ENCODE measurements at places on chromosomes 5 and 9.

- no peak for DNase-seq
Measured at GRCh38 chr5:43412156-43412555, at the start of gene CCL28. Gene CCL28 (minus strand): TSS chr5:43412391. CDS start chr5:43412316, 75 bp downstream.

- no peak for DNase-seq
Measured at GRCh38 chr5:116702776-116703175, 128.2 kb upstream of the SEMA6A start.

DNA sequence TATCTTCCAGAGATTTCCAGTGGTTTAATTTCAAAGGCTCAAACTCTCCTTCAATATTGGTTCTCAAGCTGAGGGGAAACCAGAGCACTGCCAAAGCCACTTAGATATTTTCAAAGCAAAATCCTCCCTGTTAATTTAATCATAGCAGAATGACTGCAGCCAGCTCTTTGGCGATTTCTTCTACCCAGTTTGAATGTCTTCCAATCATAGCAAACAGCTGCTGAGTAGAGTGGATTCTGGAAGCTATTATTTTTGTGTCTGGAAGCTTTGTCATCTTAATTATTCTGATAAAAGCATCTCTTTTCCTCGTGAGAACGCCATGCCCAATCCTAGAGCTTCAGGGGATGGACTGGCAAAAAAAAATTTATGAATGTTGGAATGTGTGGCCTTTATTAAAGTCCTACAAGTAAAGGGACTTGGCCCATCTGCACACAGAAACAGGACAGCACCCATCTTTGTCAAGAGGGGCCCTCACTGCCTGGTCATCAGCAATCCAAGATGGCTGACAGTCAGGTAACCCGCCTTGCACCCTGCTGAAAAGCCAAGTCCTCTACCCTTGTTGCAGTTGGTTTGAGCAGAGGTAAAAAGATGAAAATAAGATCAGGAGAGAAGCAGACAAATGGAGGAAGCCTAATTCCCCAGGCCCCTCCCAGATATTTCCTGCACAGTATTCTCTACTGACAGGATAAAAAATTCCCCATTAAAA lies 125.1 kb downstream of the SUSD1 start:
- no peak for DNase-seq

DNA sequence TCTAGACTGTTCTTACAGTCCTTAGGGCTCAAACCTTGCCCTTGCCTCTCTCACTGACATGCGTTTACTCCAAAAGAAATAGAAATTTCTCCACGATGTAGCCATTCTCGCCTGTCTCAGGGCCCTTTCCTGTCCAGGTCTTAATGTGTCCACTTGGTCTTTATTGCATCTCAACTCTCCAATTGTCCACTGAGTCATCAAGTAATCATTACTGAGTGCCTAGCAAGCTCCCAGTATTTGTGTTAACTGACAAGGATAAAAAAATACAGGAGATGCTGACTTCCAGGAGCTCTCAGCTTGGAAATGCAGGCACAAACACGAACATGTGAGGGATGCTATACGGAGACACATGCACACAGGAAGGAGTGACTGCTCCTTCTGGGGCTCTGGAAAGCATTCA lies 147.3 kb downstream of the ARSB start:
- DNase-seq: no peak

DNA sequence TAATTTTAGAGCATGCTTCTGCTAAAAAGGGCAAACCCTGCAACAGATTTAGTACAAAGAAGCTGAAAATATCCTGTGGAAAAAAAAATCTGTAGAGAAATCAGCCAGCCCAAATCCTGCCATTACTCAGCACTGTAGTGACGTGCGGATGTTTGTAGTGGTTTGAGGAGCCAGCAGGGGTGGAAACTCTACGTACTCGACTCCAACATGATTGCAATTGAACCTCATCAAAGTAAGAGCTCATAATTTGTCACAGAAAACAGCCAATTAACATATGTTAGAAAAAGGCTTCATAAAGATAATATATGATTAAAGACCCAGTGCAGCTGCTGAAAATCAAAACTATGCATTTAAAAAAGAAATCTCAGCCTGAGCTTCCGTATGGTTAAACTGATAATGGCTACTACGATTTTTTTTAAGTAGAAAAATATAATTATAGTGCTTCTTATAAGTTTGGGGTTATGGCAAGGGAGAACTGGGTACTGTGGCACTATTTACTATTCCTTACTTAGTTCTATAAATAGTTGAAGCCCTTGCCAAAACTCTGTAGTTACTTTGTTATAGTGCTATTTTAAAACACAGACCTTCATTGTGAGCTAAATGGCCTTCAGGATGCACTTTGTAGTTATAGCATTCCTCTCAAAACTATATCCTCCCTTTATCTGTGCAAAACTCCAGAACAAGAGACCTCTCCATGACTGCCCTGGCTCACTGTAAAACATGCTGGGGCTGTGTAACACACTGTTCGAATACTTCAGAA lies 49.4 kb downstream of the MEF2C start:
- peak; percentile 31 for DNase-seq

DNA sequence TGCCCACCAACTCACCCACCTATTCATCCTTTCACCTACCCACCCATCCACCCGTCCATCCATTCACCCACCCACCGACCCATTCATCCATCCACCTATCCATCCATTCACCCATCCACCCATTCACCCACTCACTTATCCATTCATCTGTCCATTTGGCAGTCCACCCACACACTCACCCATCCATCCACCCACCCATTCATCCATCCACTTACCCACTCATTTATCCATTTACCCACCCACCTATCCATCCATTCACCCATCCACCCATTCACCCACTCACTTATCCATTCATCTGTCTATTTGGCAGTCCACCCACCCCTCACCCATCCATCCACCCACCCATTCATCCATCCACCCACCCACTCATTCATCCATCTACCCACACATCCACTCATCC lies 278.1 kb upstream of the IRX4 start:
- DNase-seq: no peak

GRCh38 chr5:66704790-66705425 lies 108.7 kb downstream of the MAST4 start:
- no peak for DNase-seq

GRCh38 chr5:114174131-114174530 lies 187.7 kb upstream of the KCNN2 start:
- DNase-seq: no peak

- no peak for DNase-seq
Measured at GRCh38 chr5:134510970-134511795, 14.3 kb upstream of the JADE2 start.

- no peak for DNase-seq
Measured at GRCh38 chr9:21995666-21996398, 1.2 kb downstream of the CDKN2B-AS1 start.

- no peak for DNase-seq
Measured at GRCh38 chr9:133991964-133992779, at the start of gene VAV2. Gene VAV2 (minus strand): TSS chr9:133992324. CDS start chr9:133992278, 46 bp downstream.

GRCh38 chr5:74095871-74096270 lies 469.9 kb downstream of the ARHGEF28 start:
- no peak for DNase-seq

DNA sequence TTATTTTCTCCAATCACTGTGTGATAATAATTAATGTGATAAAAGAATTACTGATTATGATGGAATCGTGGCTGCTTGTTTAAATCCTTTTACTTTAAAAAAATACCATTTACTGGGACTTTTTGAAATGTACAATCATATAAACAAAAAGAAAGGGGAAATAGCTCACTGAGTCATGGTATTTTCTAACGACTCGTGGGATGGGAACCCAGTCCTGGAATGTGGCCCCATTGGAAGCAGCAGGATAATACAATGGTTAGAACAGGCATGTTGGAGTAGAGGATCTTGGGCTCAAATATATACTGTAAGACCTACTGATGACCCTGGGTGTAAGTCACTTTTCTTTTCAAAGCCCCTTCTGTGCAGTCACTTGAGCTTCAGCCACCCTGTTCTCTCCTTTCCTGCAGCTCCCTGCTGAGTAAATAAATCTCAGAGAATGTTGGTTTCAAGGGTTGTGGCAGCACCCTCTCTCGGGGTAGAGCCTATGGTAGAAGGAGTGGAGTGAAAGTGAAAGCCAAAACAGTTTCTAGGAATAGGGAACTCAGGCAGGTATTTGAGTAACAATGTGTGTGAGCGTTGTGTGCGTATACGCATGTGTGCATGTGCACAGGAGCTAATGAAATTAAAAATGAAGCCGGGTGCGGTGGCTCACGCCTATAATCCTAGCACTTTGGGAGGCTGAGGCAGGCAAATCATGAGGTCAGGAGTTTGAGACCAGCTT lies 40.8 kb upstream of the LARP1 start:
- DNase-seq: no peak

DNA sequence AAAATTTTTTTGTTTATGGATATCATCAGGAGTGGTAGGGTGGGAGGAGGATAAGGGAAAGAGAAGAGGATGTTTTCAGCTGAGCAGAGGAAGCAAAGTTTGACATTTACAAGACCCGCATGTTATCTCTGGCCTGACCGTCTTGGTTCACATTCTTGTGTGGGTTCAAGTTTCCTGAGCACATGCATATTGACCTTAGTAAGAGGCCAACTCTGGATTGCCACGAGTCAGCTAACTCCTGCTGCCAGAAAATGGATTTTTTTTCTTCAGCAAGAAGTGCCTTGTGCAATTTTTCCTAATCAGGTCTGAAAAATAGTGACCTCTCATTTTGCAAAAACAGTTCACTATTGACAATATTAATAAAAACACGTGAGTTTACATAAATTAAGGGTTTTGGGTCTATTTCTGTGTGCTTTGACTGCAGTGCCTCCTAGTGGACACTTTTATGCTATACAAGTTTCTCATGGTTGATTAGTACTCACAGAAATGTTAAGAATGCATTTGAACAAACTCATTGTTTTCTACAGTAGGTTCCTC lies 27.1 kb upstream of the BASP1 start:
- DNase-seq: peak; percentile 29

DNA sequence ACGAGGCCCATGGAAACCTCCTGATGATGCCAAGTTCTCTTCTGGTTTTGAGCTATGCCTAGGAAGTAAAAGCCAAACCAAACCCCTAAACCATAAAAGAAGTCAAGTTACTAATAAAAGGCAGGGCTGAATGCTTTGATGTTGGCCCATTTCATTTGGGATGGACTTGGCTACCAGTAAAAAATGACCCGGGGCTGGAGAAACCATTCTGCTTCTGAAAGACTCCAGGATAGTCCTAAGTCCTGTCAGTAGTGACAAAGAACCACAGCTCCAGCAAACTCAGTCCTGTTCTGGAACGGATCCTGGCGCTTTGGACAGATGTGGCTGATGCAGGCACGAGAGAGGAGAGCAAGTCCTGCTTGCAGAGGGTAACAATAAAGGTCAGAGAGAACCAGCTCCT lies 68.6 kb downstream of the SH3PXD2B start:
- DNase-seq: no peak

GRCh38 chr9:77649109-77649812 lies 1.1 kb upstream of the GNA14 start:
- DNase-seq: no peak

DNA sequence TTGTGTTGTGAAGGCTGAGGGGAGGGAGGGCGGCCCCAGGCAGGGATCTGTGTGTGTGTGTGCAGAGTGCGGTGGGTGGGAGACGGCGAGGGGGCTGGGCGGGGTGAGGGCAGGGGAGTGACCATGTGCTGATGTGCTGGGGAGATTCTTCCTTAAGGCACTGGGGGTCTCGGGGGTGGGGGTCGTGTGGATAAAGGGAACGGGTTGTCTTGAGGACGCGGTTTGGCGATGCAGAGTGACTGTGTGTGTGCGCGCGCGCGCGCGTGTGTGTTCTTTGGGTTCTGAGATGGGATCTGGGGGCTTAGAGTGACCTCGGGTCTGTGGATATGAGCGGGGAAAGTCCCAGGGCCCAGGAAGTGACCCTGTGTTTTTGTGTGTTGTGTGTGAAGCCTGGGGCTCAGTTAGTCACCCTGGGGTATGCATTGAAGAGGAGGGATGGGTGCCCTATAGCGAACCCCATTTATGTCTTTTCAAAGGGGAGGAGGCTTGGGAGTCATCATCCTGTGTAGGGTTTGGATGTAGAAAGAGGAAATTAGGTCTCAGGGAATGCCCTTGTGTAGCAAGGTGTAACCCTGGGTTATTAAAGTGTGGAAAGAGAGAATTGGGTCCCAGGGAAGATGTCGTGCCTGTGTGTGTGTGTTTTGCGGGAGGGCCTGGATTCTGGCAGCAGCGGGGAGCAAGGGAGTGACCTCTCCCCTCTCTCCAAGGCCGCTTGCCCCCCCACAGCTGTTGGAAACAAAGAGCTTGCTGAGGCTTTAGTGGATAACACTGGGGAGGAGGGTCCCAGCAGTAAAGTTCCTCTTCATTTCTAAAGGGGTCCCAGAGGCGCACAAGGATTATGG lies 1.4 kb downstream of the TMEFF1 start:
- DNase-seq: no peak

GRCh38 chr5:15734058-15734457 lies 234.1 kb downstream of the FBXL7 start:
- peak; percentile 3 for DNase-seq

DNA sequence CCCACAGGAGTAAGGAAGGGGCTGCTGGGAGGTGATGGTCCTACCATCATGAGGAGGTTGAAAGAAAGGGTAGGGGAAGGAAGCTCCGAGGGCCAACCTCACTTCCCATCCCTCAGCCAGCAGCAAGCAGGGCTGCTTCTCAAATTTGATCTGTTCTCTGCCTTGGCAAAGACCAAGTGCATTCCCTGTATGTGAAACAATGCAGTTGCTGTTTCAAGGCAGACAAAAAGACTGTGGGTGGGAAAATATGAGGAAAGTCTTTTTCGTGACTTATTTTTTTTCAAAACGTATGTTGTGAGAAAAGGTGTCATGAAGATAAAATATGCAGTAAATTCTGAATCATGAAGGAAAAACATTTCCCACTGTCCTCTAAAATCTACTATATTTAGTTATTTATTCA lies 165.9 kb downstream of the ARSB start:
- no peak for DNase-seq

GRCh38 chr5:110752953-110753352 lies 14.1 kb downstream of the SLC25A46 start:
- no peak for DNase-seq

- DNase-seq: no peak
Measured at GRCh38 chr5:171534043-171534895, 114.8 kb downstream of the FGF18 start.

DNA sequence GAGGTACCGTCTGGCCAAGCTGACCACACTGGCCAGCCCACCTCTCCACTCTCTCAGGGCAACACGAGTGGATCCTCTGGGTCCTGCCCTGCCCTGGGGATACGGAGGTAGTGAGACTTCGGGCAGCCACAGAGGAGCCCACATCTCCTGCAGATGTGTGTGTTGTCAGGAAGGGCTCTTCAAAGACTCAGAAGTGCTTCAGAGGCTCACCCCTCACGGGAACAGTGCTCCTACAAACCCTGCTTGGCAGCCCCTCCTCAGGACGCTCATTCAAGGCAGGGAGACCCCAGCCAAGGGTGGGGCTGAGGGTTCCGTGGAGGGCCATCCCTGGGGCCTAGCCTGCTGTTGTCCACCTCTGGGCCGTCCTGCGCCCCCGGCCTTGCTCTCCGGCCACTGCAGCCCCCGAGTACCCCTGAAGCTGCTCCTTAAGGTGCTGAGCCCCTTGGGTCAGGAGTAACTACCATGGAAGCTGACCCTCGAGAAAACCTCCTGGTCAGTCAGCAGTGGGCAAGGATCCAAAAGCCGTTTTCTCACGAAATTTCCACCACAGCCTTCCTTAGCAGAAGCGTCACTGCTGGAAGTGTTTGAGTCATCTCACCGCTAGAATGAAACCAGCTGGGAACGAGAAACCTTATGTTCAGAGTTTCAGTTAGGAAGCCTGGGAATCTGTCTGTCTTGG lies 23.2 kb upstream of the LRRC14B start:
- DNase-seq: no peak
